Stimulated activated CD8-positive, alpha-beta memory T cell treated with anti-CD3 and anti-CD28 coated beads, Interleukin-4, amount 100 ng/mL, for 1 hour (primary cell): ENCODE measurements at places on chromosomes 5 and 9.

DNA sequence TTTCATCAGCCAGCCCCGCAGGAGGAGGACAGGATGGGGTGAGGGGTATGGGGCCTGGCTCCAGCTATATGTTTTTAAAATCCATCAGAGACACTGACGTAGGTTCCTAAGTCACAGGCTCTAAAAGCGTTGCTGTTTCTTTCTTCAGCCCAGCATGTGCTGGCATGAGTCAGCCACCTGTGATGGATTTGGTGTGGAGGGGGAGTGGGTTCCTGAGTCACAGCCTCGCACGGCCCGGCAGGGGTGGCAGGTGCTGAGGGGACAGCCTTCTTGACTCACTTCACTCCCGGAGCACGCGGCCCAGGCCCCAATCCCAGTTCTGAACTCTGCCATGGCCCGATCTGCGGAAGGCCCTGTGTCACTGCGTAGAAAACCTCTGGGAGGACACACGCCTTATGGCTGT lies 38.8 kb upstream of the RPL26L1 start:
- DNase-seq = no peak

GRCh38 chr5:99437986-99438385 lies 509.2 kb upstream of the CHD1 start:
- no peak for DNase-seq

DNA sequence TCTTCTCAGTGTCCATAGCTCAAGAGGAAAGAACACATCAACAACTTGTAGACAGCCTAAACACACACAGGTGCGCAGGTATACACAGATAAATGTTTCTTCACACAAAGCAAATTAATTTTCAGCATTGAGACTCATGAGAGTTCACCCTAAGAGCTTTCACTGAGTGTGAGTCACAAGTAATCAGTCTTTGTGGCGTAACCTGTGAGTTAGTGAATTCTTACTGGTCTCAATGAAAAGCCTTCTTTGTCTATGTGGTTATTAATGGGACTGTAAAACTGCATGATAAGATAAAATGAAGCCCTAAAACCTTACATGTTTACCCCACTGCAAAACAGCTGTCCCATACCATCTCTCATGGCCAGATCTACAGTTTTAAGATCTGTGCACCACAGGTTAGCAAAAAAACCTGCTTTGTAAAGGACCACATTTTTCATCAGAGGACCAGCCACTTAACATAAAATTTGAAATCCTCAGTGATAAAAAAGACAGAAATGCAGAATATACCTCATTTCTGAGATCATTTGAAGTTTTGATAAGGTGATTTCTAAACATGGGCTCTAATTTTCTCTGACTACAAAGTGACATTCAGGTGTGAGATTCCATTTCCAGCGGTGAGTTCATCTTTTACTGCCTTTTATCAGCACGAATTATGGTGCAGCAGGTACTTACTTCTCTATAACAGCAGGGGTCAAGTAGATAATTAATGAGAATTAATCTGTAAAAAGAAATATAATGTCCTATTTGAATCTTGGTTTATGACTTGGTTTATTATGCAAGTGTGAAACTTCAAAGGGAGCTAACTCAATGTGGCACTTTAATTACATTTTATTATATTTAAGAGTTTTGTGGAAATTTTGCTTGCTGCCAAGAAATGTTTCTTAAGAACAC lies 335.7 kb upstream of the PIK3R1 start:
- no peak for DNase-seq

- no peak for DNase-seq
These were observed 330.3 kb upstream of the IRX1 start for GRCh38 chr5:3265131-3265885.

DNA sequence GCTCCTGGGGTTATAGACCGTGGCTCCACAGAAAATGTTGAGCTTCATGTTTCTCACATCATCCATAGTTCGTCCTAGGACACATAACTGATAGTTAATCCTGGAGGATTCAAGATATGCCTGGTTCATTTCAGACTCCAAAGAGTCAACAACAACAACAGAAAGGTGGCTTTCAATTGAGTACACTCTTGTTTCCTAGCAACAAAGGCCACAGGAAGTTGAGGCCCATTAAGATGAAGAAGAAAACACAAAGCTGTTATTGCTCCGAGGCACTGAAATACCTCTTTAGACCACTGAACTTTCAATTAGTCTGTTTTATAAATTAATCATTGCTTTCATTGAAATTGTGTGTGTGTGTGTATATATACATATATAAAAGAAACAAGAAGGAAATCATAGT lies 154.5 kb downstream of the YIPF5 start:
- DNase-seq = no peak
